AG09319 (cell line): ENCODE measurements at places on chromosomes 3 and 15.

DNA sequence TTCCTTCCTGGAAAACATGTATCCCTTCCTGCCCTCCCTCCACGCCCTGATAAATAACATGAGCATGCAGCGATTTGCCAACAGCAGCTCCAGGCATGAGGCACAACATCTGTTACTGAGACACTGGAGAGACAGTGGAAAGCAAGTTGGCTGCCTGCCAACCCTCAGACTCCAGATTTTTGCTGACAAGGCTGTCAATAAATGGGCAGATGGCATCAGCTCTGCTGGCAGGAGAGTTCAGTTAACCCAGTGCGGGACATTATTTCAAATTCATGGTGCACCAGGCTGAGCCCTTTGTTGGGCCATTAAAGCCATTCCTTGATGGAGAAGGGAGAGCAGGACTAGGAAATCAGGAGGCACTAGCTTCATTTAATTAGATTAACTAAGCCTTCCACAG, 293.3 kb downstream of the MEX3B start:
- DNase-seq: no peak

DNA sequence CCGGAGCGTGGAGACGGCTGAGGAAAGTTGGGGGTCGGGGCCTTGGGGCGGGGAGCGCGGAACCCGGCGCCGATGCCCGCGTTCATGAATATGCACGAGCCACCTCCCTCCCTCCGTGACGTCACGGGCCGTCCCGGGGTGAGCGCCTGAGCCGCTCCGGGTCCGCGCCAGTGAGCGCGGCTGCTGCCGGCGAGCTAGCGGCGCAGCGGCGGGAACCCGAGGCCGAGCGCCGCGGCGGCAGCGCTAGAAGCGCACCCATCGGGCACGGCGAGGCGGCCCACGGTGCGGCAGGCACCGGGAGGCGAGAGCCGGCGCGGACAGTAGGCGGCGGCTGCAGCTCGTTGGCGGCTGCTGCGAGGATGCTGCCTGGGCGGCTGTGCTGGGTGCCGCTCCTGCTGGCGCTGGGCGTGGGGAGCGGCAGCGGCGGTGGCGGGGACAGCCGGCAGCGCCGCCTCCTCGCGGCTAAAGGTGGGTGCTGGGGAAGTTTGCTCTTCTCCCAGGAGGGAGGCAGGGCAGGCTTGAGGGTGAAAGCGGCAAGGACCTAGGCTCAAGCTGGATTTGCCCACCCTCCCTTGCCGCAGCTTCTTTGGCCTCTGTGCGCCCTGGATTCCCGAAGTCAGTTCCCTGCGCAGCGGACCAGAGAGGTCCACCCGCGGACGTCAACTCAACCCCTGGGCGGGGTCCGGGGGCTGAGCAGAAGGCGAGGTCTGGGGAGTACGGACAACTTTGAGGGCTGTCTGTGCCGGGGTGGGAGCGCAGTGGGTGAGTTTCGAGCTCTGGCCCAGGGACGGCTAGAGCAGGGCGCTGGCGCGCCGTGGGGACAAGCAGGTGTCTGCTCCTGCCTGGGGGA, at the start of gene CLSTN2:
Gene CLSTN2 (plus strand): TSS at position 170 of the 850 bp plus-strand sequence.
- no peak for DNase-seq

DNA sequence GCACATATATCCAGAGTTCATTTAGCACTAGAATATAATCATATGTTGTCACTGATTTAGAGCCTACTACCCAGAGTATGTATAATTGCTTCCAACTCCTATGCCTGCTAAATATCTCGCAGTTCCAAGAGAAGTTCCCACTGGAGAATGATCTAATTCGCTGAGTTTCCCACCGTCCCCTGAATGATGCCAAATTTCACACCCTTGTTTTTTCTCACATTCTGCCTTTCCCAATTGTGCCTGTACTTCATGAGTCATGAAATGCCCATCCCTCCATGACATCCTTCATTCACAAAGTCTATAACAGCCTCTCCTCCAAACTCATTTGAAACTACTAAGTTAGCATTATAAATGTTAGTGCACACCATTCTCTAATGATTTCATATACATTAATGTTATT, 177.2 kb downstream of the CBLB start:
- no peak for DNase-seq

GRCh38 chr3:170602556-170602955, 16.7 kb upstream of the SLC7A14 start:
- DNase-seq: no peak

- DNase-seq: peak; percentile 36
Measured at GRCh38 chr3:188179006-188179966, 25.3 kb downstream of the LPP start.
